ENCODE measurements at places on chromosomes 5 and 9. TPM values are rescaled to one million over a fixed set of nuclear protein-coding genes. Genes with fewer than 3 reads are reported as not detected.

DNA sequence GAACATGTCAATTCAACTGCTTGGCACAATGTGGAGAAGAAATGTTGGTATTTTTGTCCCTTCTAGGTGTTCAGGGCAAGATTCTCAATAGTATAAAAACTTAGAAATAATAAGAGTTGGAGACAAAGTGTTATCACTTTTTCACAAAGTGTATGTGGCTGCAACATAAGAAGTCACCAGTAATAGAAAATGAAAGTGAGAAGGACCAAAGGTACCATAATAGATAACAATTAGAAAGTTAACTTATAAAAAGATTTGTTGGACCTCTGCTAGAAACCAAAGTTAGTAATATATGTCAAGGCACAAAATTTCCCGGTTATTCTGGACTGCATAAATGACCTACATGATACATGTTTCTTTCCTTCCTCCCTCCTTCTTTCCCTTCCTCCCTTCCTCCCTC is 1535.3 kb downstream of the EFNA5 start:
- DNase-seq, result no peak

QRFP gene
- total RNA-seq, result not detected

GRCh38 chr9:6757132-6757455 is 679 bp upstream of the KDM4C start:
- peak; percentile 68 for DNase-seq

- no peak for DNase-seq
These were observed 121.3 kb downstream of the UGCG start for GRCh38 chr9:112017878-112018277.

GRCh38 chr9:109311286-109311685 is 9.6 kb downstream of the EPB41L4B start:
- no peak for DNase-seq

GRCh38 chr5:72835633-72836032 is 19.2 kb downstream of the TNPO1 start:
- no peak for DNase-seq

MCTP1 gene
- 4.3 TPM for total RNA-seq

Measured in PC-9 (cell line).